Stimulated activated CD4-positive, alpha-beta T cell treated with anti-CD3 and anti-CD28 coated beads, Interleukin-1b, Interleukin-23, amount 100 ng/mL, for 48 hours (primary cell): ENCODE measurements at places on chromosomes 16 and 17.

GRCh38 chr17:4583206-4583605 lies 1.1 kb upstream of the SMTNL2 start:
- no peak for DNase-seq

- peak; percentile 41 for DNase-seq
Measured at GRCh38 chr16:88561485-88562359, 8.5 kb upstream of the ZC3H18 start.

- DNase-seq, result no peak
Measured at GRCh38 chr17:57965521-57966160, 10.4 kb upstream of the CUEDC1 start.

DNA sequence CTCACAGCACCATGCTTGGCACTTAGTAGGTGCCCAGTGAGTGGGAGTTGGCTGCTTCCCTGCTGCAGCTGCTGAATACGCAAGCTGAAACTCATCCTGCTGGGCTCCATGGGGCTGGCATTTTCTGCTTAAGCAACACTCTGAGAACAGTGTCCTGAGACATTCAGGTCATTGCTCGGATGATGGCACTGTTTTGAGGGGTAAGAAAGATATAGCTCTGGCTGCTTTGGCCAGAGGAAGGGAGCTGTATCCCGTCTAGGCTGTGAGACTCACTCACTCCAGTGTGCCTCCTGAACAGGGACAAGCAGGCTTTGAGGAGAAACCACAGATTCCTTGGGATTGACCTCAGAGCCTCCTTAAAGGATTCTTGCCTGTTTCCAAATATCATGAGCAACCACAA lies 120.5 kb downstream of the CLEC16A start:
- no peak for DNase-seq

GRCh38 chr16:57578521-57579360 lies 36.3 kb downstream of the ADGRG5 start:
- DNase-seq, result no peak

- DNase-seq, result no peak
Measured at GRCh38 chr17:48726114-48726915, 2.2 kb downstream of the HOXB13 start.

- DNase-seq, result no peak
Measured at GRCh38 chr16:12643034-12643455, 160.6 kb downstream of the CPPED1 start.

DNA sequence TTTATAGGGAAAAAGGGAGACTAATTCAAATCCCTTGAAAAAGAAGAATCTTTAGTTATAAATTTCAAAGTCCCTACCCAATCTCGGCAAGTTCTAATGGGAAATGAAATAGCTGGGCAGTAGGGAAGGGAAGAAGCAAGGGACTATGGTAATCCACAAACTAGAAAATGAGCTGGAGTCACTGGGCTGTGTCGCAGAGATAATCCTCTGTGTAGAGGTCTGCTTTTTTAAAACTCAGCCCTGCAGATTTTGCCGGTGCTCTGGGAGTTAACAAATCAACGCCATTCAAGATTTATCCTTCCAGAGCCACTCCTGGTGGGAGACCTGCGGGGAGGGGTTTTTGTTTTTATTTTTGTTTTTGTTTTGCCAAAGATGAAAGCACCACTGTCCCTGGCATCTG lies 20.8 kb downstream of the SNX11 start:
- DNase-seq, result no peak

- DNase-seq, result no peak
Measured at GRCh38 chr16:79369796-79370195, 230.7 kb downstream of the MAF start.

GRCh38 chr16:62462971-62463370 lies 426.7 kb upstream of the CDH8 start:
- DNase-seq, result no peak

DNA sequence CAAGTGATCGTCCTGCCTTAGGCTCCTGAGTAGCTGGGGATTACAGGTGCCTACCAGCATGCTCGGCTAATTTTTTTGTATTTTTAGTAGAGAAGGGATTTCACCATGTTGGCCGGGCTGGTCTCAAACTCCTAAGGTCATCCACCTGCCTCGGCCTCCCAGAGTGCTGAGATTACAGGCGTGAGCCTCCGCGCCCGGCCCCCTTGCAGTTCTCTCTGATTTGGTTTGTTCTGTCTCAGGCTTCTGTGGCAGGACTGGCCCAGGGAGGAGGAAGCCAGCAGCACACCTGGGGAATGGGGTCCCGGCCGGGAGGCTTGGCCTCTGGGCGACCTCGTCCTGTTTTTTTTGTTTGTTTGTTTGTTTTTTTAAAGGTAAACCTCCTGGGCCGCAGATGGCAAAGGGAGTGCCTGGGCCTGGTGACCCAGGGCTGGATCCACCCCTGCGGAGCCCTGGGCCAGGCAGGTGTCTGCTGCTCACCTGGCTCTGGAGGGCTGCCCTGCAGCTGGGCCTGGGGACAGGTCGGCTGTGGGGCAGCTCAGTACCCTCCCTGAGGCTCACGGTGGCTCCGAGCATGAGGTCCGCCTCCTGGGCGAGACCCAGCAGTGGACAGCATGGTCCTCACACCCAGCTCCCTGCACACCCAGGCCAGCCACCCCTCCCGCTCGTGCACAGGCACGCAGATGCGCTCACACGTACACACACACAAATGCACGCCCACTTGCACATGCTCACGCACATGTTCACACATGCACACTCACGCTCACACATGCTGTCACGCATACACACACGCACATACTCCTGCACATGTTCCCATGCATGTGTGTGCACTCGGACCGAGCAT lies 3.3 kb upstream of the NUDT16L1 start:
- DNase-seq, result no peak

DNA sequence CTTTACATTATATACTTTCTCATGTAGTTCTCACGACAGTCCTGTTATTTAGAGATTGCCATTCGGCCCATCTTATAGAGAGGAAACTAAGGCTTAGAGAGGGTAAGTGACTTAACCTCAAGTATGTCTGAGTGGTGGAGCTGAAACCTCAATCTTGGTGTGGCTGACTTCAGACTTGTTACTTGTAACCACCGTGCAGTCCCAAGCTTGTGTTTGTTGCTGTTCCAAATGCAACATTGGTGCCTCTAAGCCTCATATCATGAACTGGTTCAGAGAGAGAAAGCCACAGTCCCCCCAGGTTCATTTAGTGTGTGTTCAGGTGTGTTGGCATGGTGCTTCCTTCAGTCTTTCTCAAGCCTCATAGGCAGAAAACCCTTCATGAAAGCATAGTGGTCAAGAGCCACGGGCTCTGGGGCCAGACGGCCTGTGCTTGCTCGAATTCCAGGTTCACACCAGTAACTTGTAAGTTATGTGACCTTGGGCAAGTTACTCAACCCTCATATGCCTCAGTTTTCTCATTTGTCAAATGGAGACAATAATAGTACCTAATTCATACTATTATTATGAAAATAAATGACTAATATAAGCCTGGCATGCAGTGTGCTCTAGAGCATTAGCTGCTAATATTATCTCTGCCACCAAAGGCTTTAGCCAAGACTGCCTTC lies 39.9 kb downstream of the CDH1 start:
- peak; percentile 10 for DNase-seq

GRCh38 chr16:30087181-30087898 lies 4.4 kb downstream of the TBX6 start:
- DNase-seq, result no peak

GRCh38 chr16:67429799-67430503 lies 970 bp upstream of the HSD11B2 start:
- no peak for DNase-seq

DNA sequence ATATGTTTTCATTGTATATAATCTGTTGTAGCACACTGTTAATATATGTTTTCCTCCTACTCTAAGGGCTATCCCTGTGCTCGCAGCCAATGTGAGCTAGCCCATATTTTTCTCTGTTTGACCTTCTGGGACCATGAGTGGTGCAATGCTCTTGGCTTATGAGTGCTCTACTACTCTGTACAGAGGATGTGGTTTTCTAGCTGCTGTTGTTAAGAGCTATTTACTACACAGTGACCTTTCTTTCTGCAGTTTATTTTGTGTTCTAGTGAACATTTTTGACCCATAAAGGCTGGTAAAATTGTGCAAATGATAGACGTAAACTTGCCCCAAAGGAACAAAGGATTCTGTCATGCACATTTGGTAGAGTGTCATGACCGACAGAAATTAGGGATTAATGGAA lies 84.1 kb upstream of the CPHXL start:
- DNase-seq, result no peak

DNA sequence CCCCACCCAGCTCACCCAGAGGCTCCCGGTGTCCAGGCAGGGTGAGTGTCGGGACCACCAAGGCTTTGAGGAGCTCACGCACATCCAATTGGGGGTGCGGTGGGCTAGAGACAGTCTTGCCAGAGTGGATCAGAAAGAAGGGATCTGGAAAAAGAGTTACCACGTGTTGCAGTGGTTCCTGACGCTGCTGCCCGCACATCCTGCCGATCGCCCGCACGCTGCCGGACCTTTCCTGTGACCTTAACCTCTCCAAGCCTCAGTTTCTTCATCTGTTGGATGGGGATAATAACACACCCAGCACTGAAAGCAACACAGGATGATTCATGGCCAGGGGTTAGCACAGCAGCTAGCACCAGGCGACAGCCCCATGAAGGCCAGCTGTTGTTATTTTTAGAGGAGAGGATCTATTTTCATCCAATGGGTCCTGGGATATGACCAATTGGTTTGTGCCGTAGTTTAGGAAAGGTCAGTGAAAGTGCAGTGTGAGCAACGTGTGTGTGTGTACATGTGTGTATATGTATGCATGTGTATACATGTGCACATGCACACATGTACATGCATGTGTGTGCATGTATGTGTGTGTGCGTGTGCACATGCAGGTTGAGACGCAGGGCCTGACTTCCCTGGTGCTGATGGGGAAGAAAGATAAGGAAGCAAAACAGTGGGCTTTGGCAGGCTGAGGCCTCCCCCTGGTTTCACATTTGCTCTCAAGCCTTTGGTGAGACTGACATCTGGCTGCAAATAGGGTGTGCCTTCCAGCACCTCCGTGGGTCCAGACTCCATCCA lies 2.5 kb downstream of the ITGAX start:
- DNase-seq, result no peak

- no peak for DNase-seq
Measured at GRCh38 chr16:28876973-28877654, 1.2 kb upstream of the ATP2A1 start.

- no peak for DNase-seq
Measured at GRCh38 chr16:3971261-3971660, 90.7 kb upstream of the CREBBP start.

DNA sequence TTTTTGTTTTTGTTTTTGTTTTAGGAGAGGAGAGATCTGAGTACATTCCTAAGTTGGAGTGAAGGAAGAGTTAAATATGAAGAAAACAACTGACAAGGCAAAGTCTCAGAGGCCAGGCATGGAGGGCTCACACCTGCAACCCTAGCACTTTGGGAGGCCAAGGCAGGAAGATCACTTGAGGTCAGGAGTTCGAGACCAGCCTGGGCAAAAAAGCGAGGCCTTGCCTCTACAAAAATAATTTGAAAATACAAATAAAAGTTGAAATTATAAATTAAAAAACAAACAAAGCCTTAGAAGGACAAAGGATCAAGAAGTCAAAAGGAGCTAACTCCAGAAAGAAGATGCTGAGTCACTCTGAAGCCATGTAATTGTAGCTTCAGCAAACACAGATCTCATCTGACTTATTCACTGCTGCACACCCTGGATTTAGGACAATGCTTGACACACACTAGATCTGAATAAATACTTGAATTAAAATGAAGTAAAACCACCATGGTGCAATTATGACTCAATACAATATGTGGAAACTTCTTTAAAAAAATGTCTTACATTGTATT lies 9.1 kb downstream of the CEP20 start:
- no peak for DNase-seq

- no peak for DNase-seq
Measured at GRCh38 chr16:83727018-83727417, 80.8 kb upstream of the HSBP1 start.

DNA sequence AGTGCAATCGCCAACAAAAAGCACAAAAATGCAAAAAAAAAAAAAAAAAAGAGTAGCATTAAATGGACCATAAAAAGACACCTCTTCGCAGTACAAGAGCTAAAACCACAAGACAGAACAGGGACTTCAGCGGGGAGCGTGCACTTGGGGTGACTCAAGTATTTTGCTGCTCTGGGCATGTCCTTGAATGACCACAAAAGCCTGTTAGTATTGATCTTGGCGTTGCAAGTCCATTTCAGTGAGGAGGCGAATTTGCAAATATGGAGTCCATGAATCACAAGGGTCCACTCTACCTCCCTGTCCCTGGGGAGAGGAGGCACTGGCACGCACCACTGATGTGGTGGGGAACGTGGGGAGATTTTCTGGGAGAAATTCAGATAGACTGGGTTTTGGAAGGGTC lies 78.9 kb downstream of the CNGB1 start:
- DNase-seq, result no peak

- no peak for DNase-seq
Measured at GRCh38 chr17:46817151-46817900, 1.2 kb downstream of the WNT3 start.

- no peak for DNase-seq
Measured at GRCh38 chr17:50658616-50659015, 23.9 kb downstream of the ABCC3 start.

DNA sequence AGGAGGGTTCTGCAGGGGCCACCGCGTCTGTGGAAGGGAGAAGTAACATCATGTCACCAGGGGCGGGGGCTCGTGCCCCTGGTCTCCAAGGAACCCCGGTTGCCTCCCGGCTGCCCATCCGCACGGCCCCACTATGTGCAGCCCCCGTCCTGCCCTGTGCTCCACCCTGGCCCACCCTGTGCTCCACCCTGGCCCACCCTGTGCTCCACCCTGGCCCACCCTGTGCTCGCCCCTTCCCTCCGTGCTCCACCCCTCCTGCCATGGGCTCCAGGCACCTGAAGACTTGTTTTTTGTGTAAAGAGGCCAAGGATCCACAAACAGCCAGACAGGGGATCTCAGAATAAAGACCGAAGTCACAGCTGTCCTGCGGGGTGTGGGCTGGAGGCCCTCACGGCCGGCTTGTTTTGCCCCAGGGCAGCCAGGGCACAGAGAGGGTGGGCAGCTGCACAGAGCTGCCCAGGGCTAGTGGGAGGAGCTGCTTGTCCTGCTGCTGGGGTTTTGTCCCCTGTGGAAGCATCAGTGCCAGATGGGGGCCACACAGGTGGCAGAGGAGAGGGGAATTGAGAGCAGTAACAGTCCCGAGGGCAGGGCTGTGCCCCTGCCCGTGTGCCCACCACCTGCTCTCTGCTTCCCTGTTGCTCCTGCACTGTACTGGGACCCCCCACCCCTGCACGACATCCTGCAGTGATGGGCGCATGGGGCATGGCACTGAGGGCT lies 147.0 kb upstream of the CIBAR2 start:
- no peak for DNase-seq

GRCh38 chr17:69342896-69343644 lies 16.1 kb upstream of the ABCA5 start:
- no peak for DNase-seq
